ENCODE measurements at places on chromosomes 16 and 17. TPM values are rescaled to one million over a fixed set of nuclear protein-coding genes. Genes with fewer than 3 reads are reported as not detected.

GRCh38 chr17:31492880-31493655, 101.6 kb downstream of the RAB11FIP4 start:
- DNase-seq, result no peak

- no peak for DNase-seq
These were observed 448.9 kb upstream of the ERCC4 start for GRCh38 chr16:13471036-13471435.

DNA sequence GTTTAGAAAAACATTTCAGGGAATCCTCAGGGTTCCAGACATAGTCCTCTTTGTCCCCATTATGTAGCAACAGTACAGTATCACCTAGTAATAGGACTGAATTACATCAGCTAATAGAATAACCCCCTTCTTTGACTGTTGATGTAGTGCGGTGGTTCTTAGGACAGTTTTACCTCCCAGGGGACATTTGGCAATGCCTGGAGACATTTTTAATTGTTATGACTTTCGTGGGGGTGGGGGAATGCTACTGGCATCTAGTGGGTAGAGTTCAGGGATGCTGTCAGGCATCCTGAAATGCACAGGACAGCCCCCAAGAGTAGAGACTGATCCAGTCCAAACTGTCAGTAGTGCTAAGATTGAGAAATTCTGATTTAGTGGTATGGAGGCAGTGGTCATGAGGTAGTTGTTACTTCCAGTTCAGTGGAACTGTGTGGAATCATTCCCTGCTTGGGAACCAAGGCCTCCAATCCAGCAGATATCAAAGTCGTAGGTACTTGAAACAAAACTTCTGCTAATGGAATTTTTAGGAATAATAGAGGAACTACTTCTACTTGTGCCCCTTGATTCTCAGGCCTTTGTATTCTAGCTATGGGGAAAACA, 20.3 kb downstream of the NF1 start:
- peak; percentile 39 for DNase-seq

GRCh38 chr16:87338155-87338765, 21.1 kb upstream of the C16orf95 start:
- no peak for DNase-seq

DNA sequence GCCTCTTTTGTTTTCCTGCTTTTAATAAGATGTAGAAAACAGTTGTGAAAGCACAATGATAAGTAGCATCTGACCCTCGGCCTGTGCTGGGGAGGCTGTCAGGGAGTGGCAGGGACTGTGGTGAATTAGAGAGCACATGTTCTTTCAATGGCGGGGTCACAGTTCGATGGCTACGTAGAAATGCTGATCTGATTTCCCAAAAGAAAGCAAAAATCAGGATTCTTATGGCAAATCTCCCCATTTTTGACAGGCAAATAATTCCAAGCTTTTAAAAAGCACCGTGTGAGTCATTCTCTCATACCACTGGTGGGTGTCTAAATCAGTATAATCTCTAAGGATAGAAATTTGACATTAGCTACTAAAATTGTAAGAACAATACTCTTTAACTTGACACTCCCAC, 4.2 kb upstream of the MAPK7 start:
- DNase-seq, result no peak

DNA sequence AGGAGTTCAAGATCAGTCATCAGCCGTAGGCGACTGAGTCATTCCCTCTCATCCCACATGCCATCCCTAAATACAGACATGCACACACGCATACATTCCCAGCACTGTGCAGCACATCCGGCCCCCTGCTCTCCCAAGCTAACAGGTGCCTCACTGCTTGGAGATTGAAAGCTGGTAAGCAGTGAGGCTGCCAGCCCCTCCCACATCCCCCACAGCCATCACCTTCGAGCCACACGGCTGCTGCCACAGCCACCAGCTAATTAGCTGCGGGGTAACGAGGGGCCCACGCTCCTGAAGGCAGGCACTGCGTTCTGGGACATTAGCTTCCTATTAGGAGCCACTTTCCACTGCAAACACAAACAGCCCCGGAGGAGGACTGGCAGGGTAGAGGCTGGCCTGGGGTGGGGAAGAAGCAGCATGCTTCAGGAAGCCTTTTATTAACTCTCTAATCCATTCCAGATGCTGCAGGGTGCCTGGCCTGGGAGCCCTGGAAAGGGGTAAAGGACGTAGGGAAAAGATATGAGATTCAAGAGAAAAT, 179.6 kb downstream of the CCT6B start:
- DNase-seq, result peak; percentile 89

GRCh38 chr16:83994087-83994486, 26.0 kb downstream of the NECAB2 start:
- peak; percentile 79 for DNase-seq

- peak; percentile 18 for DNase-seq
These were observed 4.9 kb upstream of the RASD1 start for GRCh38 chr17:17500999-17501605.

GRCh38 chr17:30000001-30000754, 58.7 kb downstream of the EFCAB5 start:
- no peak for DNase-seq

- DNase-seq, result no peak
These were observed 15.8 kb downstream of the WDR45B start for GRCh38 chr17:82632451-82632850.

GRCh38 chr17:27545562-27546229, 85.3 kb upstream of the LGALS9 start:
- peak; percentile 77 for DNase-seq

Gene APOH
- total RNA-seq, result not detected
